Endothelial cell (in vitro differentiated cells): ENCODE measurements at places on chromosomes 7 and 10. TPM values are rescaled to one million over a fixed set of nuclear protein-coding genes. Genes with fewer than 3 reads are reported as not detected.

DNA sequence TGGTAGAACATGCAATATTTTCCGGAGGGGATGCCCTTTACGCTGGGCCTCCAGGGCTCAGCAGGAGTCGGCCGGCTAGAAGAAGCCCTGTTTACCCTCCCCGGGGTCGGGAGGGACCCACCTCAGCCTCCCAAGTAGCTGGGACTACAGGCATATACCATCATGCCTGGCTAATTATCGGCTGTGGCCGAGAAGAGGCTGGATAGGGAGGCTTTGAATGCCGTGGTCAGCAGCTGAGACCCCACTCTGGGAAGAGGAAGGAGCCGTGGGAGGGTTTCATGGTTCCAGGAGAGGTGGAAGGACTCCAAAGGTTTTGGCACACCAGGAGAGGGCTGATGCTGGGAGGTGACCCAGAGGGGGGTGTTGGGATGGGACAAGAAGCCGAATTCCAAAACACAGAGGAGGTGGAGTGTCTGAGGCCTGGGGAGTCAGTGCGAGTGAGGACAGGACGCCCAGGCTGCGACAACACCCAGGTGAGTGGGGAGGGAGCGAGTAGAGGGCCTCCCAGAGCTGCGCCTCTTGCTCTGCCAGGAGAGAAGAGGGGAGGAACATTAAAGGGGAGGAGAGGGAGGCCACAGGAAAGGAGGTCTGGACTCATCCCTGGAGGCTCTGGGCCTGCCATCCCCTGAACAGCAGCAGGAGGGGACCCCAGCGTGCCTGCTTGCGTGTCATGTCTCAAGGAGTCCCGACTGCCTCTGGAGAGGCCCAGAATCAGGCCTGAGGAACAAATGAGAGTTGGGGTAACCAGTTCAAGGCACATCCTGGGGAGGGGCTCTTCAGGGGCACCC lies 19.6 kb downstream of the GRID2IP start:
- peaks cover 20% of the 10 kb centered on the region for H3K27me3 ChIP-seq
- H3K4me1 ChIP-seq, result no peaks in the 10 kb centered on the region
- H3K36me3 ChIP-seq, result peaks cover 4% of the 10 kb centered on the region
- no peak for DNase-seq
- peak overlapping the region; percentile 69 for H3K4me3 ChIP-seq

The CALML3 gene
- total RNA-seq, result not detected

- no peaks in the 10 kb centered on the region for H3K36me3 ChIP-seq
- DNase-seq, result peak; percentile 43
- H3K27me3 ChIP-seq, result peaks cover 2% of the 10 kb centered on the region
- H3K4me1 ChIP-seq, result peaks cover 2% of the 10 kb centered on the region
- no peak overlapping the region for H3K4me3 ChIP-seq
These were observed 368.9 kb downstream of the SORCS1 start for GRCh38 chr10:106795619-106796018.

DNA sequence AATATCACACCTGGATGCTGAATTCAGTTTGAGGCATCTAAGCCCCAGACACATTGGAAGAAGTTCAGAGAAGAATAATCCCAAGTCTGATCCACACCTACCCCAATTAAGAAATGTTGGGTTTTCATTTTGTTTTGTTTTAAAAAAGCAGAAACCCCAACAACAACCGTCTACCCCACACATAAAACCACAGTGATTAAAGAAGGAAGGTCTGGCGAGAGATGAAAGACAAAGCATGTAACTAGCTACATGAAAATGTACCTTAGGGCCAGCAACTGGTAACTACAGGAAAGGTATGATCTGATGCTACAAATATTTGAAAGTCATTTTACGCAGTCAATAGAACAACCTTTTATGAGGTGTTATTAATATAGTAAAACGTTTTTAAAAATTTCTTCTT lies 1112.3 kb downstream of the GATA3 start:
- H3K36me3 ChIP-seq, result no peaks in the 10 kb centered on the region
- peaks cover 3% of the 10 kb centered on the region for H3K27me3 ChIP-seq
- no peak overlapping the region for H3K27ac ChIP-seq
- H3K4me1 ChIP-seq, result no peaks in the 10 kb centered on the region
- no peak for DNase-seq
- H3K4me3 ChIP-seq, result no peak overlapping the region

The RADIL gene
- total RNA-seq, result 2.4 TPM

DNA sequence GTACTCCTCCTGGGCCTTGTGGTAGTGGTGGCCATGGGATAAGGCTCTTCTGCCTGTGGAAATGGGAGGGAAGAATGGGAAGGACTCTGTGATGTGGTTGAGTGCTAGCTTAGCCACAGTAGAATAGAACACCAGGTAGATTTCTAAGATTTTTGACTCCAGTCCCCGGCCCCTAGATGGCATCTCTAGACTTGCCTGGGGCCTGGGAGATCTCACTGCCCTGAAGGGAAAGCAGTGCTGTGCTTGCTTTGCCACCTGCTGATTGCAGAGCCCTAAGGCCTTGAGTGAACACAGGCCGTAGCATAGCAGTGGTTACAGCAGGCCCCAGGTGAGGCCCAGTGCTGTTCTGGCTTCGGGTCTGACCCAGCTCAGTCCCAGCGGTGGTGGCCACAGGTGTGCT lies 252.0 kb downstream of the TCF7L2 start:
- H3K4me1 ChIP-seq, result no peaks in the 10 kb centered on the region
- no peaks in the 10 kb centered on the region for H3K36me3 ChIP-seq
- DNase-seq, result no peak
- H3K27ac ChIP-seq, result no peak overlapping the region
- peaks cover 3% of the 10 kb centered on the region for H3K27me3 ChIP-seq

GRCh38 chr7:95558864-95559263 lies 37.5 kb downstream of the PDK4 start:
- H3K27ac ChIP-seq, result no peak overlapping the region
- no peaks in the 10 kb centered on the region for H3K27me3 ChIP-seq
- no peaks in the 10 kb centered on the region for H3K4me1 ChIP-seq
- DNase-seq, result no peak

- H3K4me3 ChIP-seq, result no peak overlapping the region
- no peaks in the 10 kb centered on the region for H3K4me1 ChIP-seq
- H3K27me3 ChIP-seq, result peaks cover 5% of the 10 kb centered on the region
These were observed 39.7 kb upstream of the MKRN1 start for GRCh38 chr7:140519007-140519399.

The SPDYE8 gene
- 0.13 TPM for total RNA-seq

GRCh38 chr10:66832781-66833422 lies 92.9 kb upstream of the LRRTM3 start:
- no peaks in the 10 kb centered on the region for H3K4me1 ChIP-seq
- no peak overlapping the region for H3K4me3 ChIP-seq
- H3K27me3 ChIP-seq, result peaks cover 1% of the 10 kb centered on the region
- no peaks in the 10 kb centered on the region for H3K36me3 ChIP-seq

DNA sequence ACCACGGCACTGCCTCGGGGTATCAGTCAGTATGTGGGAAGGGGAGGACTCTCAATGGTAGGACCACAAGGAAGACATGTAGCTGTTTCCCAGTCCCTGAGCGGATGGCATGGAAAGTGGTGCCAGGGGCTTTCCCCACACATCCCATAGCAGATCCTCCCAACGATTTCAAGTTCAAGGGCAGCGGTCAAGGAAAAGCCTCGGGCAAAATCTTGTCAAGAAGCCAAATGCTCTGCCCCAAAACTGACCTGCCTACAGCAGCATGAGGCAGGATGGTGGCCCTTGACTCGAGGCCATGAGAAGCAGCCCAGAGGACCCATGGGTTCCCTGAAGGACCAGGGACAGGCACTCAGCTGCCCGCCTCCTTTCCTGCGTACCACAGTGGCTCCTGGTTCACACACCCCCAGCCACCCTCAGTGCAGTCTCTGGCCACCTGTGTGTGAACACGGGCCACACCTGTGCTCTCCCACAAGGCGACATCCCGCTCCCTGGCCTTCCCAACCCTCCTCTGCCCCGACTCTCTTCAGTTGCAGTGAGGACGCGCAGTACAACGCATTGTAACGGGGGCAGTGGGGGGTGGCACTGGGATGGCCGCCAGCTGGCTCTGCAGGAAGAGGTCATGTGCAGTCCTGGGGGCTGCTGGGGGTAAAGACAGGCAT lies 43.6 kb downstream of the CTBP2 start:
- peaks cover 11% of the 10 kb centered on the region for H3K36me3 ChIP-seq
- DNase-seq, result no peak
- no peak overlapping the region for H3K27ac ChIP-seq
- H3K27me3 ChIP-seq, result no peaks in the 10 kb centered on the region
- no peak overlapping the region for H3K4me3 ChIP-seq
- H3K4me1 ChIP-seq, result peaks cover 52% of the 10 kb centered on the region

The RAB19 gene
- 5.1 TPM for total RNA-seq

The ANKRD16 gene
- total RNA-seq, result 6.6 TPM

DNA sequence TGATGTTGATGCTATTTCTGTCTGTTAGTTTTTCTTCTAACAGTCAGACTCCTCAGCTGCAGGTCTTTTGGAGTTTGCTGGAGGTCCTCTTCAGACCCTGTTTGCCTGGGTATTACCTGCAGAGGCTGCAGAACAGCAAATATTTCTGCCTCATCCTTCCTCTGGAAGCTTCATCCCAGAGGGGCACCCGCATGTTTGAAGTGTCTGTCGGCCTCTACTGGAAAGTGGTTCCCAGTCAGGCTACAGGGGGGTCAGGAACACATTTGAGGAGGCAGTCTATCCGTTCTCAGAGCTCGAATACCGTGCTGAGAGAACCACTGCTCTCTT lies 13.3 kb upstream of the CYP3A5 start:
- no peak overlapping the region for H3K27ac ChIP-seq
- no peak overlapping the region for H3K4me3 ChIP-seq
- peaks cover 3% of the 10 kb centered on the region for H3K36me3 ChIP-seq
- no peaks in the 10 kb centered on the region for H3K27me3 ChIP-seq

The PITX3 gene
- not detected for total RNA-seq

- H3K27me3 ChIP-seq, result peaks cover 37% of the 10 kb centered on the region
- peaks cover 9% of the 10 kb centered on the region for H3K36me3 ChIP-seq
- H3K4me1 ChIP-seq, result peaks cover 39% of the 10 kb centered on the region
These were observed 2.4 kb downstream of the FEZF1 start for GRCh38 chr7:122301858-122302760.

GRCh38 chr10:93796167-93796566 lies 38.4 kb downstream of the LGI1 start:
- peaks cover 11% of the 10 kb centered on the region for H3K4me1 ChIP-seq
- H3K4me3 ChIP-seq, result no peak overlapping the region
- H3K27ac ChIP-seq, result no peak overlapping the region
- no peaks in the 10 kb centered on the region for H3K36me3 ChIP-seq
- H3K27me3 ChIP-seq, result no peaks in the 10 kb centered on the region

DNA sequence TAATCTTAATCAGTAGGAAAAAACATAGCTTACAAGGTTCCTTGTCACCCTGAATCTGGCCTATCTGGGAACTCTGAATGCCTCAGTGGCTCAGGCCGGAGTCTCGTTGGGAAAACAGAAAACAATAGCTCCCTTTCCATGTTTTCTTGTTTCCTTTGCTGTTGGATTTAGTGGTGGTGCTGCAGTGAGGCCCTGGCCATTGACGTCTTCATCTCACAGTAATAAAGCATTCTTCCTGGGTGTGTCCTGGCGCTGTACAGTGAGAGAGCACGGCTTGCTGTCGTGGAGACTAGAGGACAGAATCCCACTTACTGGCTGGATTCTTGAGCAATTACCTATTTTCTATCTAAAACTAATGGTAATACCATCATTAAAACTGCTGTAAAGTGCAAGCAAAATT lies 1.3 kb upstream of the SPOCK2 start:
- DNase-seq, result no peak
- no peak overlapping the region for H3K27ac ChIP-seq
- peaks cover 7% of the 10 kb centered on the region for H3K36me3 ChIP-seq
- H3K27me3 ChIP-seq, result peaks cover 16% of the 10 kb centered on the region

The CPXM2 gene
- 0.33 TPM for total RNA-seq

DNA sequence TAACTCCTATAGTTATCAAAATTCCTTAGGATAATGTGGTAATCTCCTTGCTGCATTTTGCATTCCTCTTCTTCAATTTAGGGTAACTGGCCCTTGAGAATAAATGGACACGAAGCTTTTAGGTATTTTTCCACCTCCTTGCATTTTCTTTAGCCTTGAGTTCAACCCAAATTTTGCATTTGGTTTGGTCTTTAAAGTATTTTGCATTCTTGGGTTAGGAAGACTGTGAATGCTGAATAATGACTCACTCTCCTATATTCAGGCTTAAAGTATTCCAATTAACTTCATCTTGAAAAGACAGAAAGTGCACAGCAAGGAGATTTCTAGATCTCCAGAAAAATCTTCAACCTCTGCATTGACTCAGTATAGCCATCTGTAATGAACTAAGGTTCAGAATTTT lies 47.3 kb downstream of the TFPI2 start:
- H3K27ac ChIP-seq, result no peak overlapping the region
- H3K36me3 ChIP-seq, result no peaks in the 10 kb centered on the region
- no peak for DNase-seq
- H3K4me3 ChIP-seq, result no peak overlapping the region

- H3K27ac ChIP-seq, result no peak overlapping the region
- H3K27me3 ChIP-seq, result peaks cover 30% of the 10 kb centered on the region
These were observed 35.8 kb downstream of the RASGEF1A start for GRCh38 chr10:43230909-43231522.

DNA sequence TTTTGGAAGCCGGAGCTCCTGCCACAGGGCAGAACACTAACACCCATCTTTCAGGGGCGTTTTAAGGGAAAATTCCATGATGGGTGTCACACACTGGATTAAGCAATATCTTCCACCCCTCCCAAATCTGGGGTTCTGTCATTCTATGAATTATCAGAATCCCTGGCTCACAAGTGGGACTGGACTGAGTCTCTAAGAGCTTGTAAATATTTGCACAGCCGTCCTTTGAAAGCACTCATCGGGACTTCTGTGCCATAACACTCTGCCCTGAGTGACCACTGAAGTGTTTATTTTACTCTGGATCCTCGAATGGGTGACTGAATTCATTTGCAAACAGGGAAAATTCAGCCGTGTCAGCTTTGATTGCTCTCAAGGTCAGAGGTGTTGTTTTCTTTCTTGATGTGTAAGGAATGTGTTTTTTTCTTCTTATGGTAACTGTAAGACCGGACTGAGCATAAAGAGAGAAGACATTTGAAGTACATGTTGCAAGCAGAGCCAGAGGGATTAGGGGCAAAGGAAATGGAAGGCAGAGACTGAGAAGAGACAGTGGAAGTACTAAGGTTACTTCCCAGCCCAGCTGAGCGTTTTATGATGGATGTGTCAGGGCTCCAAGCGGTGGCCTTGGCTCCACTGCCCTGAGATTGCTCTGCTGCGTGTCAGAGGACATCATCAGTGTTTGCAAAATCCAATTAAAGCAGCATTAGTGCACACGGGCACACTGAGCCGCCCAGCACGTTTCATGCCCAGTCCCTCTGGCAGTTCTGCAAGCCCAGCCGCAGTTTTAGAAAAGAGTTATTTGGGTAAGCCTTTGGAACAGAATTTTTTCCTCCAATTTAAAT lies 17.7 kb upstream of the GTPBP4 start:
- peaks cover 5% of the 10 kb centered on the region for H3K27me3 ChIP-seq
- peaks cover 4% of the 10 kb centered on the region for H3K36me3 ChIP-seq
- H3K4me3 ChIP-seq, result no peak overlapping the region
- no peak for DNase-seq
- no peak overlapping the region for H3K27ac ChIP-seq
